ENCODE measurements at places on chromosomes 6 and 20.

GRCh38 chr6:37696841-37697662 lies 631 bp downstream of the MDGA1 start:
- no peak for DNase-seq

GRCh38 chr6:38476141-38476540 lies 163.6 kb downstream of the BTBD9 start:
- no peak for DNase-seq

DNA sequence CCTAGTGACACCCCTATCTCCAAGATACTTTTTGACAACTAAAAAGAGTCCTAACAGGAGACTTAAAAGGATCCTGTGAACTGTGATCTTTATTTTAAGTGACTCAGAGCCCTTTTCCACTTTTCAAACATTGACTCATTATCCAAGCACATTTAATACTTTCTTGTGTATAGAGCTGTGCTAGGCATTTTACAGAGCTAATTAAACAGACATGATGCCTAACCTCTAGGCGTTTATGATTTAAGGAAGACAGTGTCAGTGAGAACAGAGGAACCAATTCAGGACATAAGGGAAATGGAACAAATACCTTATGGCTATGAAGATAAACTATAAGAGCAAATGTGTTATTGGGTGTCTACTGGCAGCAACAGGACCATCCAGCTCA lies 282.6 kb downstream of the TPBG start:
- no peak for DNase-seq

DNA sequence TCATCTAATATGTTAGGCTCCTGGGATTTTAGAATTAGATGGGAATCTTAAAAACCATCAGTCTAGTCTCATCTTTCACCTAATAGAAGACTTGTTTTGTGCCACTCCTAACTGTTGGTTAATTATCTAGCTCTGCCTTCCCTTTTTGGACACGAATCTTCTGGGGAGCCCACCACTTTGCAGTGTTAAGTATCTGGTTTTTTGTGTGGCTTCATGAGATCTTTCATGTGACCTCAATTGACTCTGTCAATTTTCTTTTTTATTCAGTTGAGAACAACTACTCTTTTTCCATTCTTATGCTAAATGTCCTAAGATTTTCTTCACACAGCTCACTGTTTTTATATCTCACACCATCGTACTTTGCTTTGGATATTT lies 16.9 kb downstream of the TBPL1 start:
- DNase-seq: no peak

DNA sequence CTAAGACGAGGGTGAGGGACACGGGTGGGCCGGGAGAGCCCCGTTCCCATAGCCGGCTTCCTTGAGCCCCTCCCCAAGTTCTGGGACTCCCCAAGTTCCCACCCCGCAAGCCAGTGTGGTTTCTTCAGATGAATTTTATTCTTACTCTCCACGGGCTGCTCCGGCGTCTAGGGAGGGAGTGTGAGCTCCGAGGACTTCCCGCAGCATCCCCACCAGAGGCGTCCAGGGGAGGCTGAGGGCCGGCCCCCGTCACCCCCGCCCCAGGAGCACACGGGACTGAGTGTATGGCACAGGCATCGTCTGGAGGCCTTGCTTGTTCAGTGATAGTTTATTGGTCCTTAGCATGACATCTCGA lies 10.0 kb upstream of the SLC4A11 start:
- no peak for DNase-seq

GRCh38 chr6:123636782-123637181 lies at the start of gene TRDN:
Gene TRDN, minus strand, starts transcription at chr6:123636950. Its CDS starts 175 bp downstream, at chr6:123636775.
- DNase-seq: no peak

DNA sequence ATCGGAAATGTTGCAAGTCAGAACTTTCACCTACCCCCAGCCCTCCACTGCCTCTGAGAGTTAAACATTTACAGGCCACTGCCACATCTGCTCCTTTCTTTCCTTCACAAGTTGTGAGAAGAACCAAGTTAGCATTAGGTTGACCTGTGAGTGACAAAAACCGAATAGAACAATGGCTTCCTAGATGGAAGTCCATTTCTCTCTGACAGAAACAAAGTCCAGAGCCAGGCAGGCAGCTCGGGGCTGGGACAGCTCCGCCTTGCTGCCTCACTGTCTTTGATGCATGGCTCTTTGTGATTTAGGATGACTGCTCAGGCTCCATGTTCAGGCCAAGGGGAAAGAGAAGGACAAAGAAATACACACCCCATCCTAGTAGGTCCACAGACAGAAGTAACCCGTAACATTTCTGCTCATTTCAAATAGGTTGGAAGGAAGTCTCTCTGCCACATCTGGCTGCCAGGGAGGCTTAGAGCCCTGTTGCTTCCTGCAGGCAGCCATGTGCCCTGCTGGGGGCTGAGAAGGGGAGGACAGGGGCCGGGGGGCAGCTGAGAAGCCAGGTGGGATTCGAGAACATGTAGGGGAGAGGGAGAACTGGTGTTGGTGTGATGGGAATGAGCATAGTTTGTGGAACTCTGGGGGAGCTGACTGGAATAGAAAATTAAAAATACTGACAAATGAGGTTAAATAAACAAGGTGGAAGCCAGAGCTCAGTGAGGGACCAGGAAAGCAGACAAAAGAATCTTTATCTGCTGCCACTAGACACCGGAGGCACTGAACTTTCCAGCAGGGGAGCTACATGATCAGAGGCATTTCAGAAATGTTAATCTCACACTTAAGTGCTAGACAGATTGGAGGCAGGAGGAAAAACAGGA lies 19.5 kb upstream of the IER3 start:
- peak; percentile 74 for DNase-seq

- DNase-seq: no peak
Measured at GRCh38 chr6:17267566-17267965, 13.6 kb upstream of the RBM24 start.

- DNase-seq: no peak
Measured at GRCh38 chr20:23337312-23337711, 13.3 kb upstream of the NXT1 start.

DNA sequence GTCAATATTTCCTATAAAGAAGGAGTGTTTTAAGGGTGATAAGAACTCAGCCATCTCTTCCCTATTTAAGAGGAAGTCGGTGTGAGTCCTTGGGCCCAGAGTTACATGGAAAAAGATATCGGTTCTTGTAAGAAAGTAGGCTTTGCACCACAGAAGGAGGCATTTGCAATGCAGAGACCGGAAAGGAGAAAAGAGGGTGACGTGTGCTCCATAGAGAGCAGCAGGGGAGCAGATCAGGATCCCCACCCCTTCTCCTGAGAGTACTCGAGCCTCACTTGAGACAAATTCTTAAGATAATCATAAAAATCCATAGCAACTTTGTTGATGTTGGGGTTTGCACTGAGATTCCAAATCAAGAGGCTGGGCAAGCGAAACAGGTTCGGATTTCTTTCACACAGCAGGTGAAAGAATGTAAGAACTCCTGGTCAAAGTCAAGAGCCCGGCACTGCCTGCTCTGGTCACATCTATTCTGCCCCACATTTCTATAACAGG lies 27.8 kb downstream of the FOXA2 start:
- DNase-seq: no peak

GRCh38 chr6:56595490-56596122 lies 47.1 kb downstream of the DST start:
- peak; percentile 45 for DNase-seq

DNA sequence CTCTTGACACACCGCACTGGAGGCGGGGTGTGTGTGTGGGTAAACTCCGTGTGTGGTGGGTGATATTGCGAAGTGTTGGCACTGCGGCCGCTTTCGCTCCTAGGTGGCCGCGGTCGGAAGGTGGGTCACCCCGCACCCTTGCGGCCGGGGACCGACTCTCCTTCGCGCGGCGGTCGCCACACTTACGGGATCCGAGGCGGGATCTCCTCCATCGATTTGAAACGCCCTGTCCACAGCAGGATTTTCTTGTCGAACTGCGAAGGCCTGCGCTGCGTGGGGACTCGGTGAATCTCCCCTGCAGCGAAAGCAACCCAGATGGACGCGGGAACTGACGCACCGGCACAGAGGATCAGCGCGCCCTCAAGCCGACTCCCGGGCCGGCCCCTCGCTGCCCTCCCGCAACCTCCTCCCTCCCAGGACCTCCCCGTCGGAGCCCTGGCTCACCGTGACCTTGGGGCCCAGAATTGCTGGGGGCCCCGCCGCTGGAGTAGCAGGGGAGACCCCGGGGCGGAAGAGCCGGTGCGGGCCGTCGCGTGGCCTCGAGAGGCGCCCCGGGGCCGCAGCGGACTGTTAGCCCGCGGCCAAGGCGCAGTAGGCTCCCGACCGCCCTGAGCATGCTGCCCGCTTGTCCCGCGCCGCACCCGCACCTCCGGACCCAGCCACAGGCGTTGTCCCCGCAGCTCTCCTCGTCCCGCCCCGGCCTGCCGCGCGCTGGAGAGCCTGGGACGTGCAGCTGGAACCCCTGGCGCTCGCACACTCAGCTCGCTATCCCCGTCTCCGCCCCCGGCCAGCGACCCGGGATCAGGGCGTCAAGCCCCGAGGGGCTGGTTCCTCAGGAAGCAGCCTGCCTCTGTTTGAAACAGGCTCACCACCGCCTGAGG lies at the start of gene FAM162B:
Gene FAM162B, minus strand, starts transcription at position 759 of the 881 bp plus-strand sequence. Its CDS starts 143 bp downstream, at position 616.
- peak; percentile 11 for DNase-seq
